ENCODE measurements at places on chromosomes 2 and 18. TPM values are rescaled to one million over a fixed set of nuclear protein-coding genes. Genes with fewer than 3 reads are reported as not detected.

Gene NFATC1
- 19.8 TPM for total RNA-seq

Gene CYS1
- total RNA-seq = 3.6 TPM

Gene KCNE4
- 3.2 TPM for total RNA-seq

Gene COL3A1
- total RNA-seq = 47.0 TPM

Gene ASB18
- total RNA-seq = 4.5 TPM

Gene LDLRAD4
- 29.3 TPM for total RNA-seq

Gene GAD1
- not detected for total RNA-seq

Gene TEX44
- total RNA-seq = not detected

Gene STARD6
- total RNA-seq = not detected

All from Right ventricle myocardium superior (tissue), 1 donor.